ENCODE measurements at places on chromosomes 12 and 14.

GRCh38 chr12:129550353-129550752 is 353.5 kb downstream of the TMEM132D start:
- peak; percentile 98 for DNase-seq

GRCh38 chr14:98633380-98633779 is 638.6 kb downstream of the BCL11B start:
- no peak for DNase-seq

GRCh38 chr12:793037-793436 is 40.7 kb downstream of the WNK1 start:
- no peak for DNase-seq

DNA sequence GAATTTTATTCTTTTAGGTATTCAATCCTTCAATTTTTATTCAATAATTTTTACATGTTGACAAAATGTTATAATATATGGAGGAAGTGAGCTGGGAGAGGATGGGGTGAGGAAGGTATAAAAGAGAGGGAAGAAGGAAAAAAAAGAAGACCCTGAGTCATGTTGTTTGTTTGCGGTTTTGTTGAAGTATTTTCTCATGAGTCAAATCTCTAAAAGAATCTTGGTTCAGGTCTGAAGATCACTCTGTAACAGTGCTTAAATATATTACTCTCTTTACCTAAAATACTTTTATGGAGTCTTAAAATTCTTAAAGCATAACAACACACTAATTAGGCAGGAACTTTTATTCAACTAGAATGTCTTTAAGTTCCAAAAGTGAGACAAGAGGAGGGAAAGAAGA is 489.6 kb upstream of the GARIN6 start:
- DNase-seq, result no peak

DNA sequence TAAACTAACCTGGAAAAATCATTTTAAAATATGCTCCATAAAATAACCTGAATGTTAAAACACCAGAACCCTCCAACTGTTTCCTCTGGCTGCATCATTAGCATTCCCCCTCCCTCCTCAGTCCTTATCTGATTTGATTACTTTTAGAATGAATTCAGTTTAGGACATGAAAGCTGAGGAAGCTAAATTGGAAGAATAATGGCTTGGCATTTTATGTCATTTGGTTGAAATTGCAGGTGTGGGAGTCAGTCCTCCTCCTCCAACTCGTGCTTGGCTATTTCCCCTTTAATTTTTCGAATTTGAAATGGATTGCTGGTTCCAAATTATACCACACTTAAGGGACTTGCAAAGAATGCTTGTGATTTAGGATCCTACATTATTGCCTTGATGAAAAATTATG is 473.0 kb upstream of the STXBP6 start:
- DNase-seq, result no peak

GRCh38 chr14:85883966-85884365 is 354.0 kb downstream of the FLRT2 start:
- no peak for DNase-seq

- DNase-seq, result no peak
Observed at GRCh38 chr12:77300811-77301210, 235.4 kb upstream of the E2F7 start.

- no peak for DNase-seq
Observed at GRCh38 chr12:76237086-76237701, 111.0 kb downstream of the BBS10 start.

GRCh38 chr14:22549981-22550673 is 38.9 kb downstream of the DAD1 start:
- no peak for DNase-seq

GRCh38 chr12:131095826-131096680 is 142.3 kb downstream of the ADGRD1 start:
- no peak for DNase-seq

- no peak for DNase-seq
Observed at GRCh38 chr14:51535443-51536044, 116.2 kb upstream of the FRMD6 start.

DNA sequence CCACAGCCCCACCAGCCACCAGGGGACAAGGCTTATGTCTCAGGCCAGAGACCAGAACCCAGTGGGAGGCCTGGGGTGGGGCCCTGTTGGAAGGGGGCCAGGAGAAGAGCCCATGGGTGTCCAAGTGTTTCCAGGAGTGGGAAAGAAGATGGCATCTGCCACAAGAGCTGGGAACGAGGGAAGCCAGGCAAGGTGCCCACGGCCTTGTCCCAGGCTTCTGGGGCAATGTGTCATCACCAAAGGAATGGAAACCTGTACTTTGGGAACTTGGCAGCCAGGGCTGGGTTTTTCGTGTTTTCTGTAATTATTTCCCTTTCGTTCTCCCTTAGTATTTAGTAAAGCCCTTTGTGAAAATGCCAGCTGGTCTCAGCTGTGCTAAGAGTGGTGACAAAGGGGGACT is 5.3 kb upstream of the PGF start:
- no peak for DNase-seq

GRCh38 chr14:92914087-92914656 is 8.8 kb upstream of the CHGA start:
- no peak for DNase-seq

- no peak for DNase-seq
Observed at GRCh38 chr14:88426271-88426670, 40.8 kb downstream of the SPATA7 start.

DNA sequence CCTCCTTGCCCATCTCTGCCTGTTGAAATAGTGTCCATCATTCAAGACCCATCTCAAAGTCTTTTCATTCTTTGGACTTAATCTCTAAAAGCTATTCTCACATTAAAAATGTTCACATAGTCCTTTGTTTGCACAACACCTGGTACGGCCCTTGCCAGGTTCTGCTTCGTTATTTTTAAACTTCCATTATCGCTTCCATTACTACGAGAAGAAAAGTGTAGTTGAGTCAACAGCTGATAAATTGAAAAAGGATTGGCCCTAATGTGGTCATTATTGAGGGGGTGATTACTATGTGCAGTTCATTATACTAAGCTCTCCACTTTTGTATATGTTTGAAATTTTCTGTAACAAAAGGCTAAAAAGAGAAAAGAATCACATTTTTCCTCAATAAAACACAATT is 17.8 kb downstream of the KCNJ8 start:
- DNase-seq, result no peak

DNA sequence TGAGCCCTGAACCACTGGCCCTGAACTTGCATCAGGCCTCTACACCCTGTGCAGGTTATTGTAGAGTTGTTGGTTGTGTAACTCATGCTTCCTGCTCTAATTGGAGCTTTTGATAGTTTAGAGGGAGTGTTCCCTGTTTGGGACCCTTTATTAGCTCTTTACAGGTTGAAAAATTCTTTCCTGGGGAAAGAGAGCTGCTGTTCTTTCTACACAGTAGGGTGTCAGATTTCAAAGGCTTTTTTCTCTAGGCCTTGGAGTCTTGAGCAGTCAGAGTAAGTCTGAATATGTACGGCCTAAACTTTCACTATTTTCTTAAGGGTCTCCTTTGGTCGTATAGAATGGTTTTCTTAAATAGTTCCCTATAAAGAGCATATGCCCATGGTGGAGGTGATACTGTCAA is 60.8 kb upstream of the NEDD1 start:
- no peak for DNase-seq

DNA sequence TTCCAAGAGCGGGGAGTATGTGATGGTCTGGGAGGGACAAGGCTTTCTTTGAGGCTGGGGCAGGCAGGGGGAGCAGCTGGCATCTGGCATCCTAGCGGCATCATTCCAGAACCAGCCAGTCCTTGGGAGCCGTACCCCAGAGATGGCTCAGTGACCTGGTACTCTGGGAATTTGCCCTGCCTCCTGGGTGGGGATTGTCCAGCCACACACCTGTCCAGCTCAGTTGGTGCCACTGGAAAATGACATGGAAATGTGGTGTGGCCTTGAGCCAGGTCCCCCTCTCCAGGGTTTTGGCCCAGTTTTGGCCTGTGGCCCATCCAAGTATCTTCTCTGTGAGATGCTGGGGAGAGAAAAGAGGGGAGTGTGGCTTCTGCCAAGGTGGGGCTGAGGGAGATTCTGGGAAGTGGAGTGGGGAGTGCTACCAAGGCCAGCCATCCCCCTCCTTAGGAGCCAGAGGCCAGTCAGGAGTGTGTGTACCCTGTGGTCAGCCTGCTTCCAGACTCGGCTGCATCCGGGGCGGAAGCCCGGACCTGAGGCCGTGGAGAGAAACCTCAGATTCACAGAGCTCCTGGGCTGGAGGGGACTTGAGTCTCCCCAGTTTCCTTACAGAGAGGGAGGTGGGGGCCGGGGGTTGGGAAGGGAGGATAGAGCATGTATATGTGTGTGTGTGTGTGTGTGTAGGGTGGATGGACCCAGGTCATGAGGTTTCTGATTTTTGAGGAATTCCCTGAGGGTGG is 14.7 kb upstream of the KRT80 start:
- DNase-seq, result no peak

- no peak for DNase-seq
Observed at GRCh38 chr12:55385891-55386290, 14.4 kb upstream of the OR6C65 start.

DNA sequence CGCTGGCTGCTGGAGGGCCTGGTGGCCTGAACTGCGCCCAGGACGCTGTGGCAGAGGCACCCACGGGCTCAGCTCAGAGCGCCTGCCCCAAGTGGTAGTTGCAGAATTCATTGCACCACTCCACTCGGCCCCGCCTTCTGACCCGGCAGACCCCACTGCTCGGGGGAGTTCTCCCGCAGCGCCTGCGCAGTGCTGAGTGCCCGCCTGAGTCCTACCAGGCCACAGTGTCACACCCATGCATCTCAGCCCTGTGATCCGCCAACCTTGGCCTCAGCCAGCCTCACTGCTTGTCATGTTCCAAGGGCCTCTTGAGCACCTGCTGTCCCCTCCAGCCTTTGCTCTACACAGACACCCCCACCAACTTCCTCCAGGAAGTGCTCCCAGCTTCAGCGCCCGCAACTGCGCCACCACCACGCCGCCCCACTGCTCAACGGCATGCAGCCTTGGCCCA is 12.2 kb downstream of the DEGS2 start:
- DNase-seq, result no peak

DNA sequence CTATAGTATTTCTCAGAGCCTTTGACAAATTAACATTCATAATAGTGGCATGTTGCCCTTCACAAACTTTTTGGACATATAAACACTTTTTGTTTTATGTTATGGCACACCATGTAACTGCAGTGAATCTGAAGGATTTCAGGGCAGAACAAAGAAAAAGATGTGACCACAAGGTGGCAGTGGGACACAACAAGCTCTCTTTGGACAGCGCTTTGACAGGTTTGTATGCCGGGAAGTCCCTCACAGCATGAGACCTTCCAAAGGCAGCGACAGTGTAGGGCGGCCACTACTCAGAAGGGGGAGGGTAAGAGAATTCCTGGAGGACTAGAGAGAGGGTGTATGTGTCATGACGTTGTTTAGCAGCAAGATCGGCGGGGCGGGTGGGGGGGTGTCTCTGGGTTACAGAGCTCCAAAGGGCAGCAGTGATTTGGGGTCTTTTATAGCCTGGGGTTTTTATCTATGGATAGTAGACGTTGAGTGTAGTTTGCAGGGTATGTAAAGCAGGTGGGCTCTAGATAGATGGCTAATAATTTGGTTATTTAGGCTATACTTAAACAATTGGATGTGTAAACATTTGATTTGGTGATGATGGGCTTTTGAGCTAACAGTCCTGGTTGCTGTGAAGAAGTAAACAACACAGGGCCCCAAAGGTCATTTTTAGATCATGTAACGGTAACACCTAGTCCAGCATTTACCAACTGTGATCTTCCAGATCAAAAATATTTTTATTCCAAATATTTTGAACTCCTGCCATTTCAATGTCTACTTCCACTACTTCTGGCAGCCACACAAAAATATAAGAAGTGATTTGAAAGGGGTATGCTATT is 22.9 kb downstream of the ETFBKMT start:
- DNase-seq, result peak; percentile 68

DNA sequence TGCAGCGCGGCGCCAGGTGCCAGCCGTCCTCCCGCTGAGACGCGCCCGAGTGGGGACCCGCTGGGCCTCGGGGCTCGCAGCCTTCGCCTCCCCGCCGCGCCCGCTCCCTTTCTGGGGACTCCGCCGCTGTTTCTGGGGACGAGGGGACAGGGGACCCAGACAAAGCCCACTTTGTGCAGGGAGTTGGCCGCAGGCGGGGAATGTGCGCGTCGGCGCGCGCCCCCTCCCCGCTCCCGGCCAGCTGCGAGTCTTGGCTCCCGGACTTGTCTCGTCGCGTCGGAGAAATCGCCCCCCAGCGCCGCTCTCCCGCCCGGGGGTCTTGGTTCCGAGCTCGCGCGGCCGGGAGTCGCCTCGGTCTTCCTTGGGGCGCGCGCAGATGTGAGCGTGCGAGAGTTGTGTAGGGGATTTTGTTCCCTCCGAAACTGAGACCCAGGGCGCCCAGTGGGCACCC is 717 bp downstream of the VASH1 start:
- no peak for DNase-seq

- DNase-seq, result no peak
Observed at GRCh38 chr14:35133542-35134328, 11.4 kb downstream of the PRORP start.

- no peak for DNase-seq
Observed at GRCh38 chr12:57227315-57228115, 2.0 kb upstream of the SHMT2 start.

DNA sequence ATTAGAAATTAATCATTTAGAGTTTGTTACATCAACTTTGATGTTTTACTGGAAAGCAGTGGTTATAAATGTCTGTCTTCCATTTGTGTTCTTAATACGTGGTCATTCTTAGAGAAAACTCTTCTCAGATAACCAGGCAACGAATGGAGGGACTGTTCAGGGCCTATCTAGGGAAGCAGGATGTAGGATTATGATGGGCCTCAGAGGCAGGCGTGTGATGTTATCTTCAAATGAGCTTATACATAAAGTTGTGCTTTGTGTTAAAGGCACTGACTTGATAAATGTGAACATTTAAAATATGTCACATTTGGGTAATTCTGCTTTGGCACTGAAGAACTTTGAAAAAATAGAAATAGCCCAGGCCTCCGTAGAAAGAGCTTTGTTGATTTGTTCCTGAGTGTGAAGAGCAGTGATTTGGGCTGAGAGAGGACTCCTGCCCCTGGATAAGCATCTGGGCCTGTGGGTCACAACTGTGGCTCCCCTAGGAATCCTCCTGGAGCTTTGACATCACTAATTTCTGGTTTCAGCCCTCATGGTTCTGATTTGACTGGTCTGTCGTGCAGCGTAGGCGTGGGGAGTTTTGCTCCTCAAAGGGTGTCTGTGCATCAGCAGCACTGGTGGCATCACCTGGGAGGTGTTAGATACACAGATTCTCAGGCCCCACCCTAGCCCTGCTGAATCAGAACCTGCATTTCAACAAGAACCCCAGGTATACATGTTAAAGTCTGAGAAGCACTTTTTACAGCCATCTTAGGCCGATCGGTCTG is 55.4 kb downstream of the SAMD4A start:
- no peak for DNase-seq

DNA sequence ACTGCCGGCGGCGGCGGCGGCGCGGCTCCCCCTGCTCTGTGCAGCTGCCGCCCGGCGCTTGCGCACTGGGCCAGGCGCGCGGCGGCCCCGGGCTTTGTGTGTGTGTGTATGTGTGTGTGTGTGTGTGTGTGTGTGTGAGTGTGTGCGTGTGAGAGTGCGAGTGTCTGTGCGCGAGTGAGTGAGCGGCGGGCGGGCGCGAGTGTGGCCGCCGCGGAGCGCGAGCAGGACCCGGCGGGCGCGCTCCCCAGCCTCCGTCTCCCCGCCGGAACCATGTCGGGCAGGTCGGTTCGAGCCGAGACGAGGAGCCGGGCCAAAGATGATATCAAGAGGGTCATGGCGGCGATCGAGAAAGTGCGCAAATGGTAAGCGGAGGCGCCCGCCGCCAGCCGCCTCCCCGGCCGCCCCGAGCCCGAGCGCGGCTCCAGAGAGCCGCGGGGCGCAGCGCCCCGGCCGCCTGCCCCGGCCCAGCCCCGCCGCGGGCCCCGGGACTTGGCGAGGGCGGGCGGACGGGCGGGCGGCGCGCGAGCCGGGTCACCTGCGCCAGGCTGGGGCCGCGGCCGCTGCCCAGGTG is at the start of gene BCL7A:
TSS of gene BCL7A (plus strand) at position 63 of the 571 bp plus-strand sequence. CDS start at position 271, 208 bp downstream.
- DNase-seq, result no peak

Measured in NCI-H2081 treated with DMSO at 0.1 percent for 48 hours (cell line).